A172 (cell line): ENCODE measurements at places on chromosomes 16 and 17. TPM values are rescaled to one million over a fixed set of nuclear protein-coding genes. Genes with fewer than 3 reads are reported as not detected.

DNA sequence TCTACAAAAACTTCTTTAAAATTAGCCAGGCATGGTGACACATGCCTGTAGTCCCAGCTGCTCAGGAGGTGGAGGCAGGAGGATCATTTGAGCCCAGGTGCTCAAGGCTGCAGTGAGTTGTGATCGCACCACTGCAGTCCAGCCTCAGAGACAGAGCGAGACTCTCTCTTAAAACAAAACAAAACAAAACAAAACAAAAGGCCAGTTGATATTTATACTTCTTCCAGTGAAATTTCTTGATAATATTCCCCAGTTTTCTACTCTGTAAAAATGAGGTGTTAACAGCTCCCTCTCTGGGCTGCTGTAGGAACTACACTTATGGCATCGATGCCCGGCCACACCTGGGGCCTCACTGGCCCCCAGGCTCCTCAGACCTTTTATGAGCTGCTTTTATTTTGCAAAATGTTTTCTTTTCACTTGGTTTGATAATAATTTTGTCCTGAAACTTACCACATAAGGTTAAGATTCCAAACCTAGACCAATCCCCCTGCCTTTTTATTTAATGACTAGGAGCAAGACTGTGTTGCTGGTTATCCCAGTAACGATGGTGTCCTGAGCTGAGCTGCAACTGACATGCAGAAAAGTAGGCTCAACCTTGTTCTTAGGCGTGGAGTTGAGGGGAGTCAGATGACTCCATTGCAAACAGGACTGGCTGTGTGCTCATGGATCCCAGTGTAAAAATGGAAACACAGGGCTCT is 17.6 kb downstream of the MAPK8IP3 start:
- DNase-seq, result peak; percentile 42

Gene MYL4
- not detected in 2 replicates for total RNA-seq

DNA sequence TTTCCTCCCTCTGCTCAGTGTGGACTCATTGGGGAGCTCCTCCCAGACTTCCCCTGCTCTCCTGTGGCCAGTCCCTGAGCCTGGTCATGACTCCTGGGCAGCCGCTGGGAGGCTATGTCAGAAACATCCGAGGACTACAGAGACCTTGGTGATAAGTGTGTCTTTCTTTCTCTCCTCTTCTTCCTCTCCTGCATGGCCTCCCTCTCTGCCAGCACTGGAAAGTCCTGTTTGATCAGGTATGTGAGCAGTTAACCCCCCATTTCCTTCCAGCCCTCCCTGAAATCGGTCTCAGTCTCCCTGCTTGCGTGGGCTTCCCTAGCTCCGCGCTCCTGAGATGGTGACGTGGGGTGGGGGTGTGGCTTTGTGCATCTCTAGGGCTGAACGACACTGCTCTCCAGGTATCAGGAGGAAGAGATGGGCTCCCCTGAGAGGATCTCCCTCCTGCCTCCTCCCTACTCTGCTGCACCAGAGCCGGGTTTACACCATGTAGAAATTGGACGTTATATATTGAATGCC is 2.1 kb downstream of the RHBDL3 start:
- no peak for DNase-seq

DNA sequence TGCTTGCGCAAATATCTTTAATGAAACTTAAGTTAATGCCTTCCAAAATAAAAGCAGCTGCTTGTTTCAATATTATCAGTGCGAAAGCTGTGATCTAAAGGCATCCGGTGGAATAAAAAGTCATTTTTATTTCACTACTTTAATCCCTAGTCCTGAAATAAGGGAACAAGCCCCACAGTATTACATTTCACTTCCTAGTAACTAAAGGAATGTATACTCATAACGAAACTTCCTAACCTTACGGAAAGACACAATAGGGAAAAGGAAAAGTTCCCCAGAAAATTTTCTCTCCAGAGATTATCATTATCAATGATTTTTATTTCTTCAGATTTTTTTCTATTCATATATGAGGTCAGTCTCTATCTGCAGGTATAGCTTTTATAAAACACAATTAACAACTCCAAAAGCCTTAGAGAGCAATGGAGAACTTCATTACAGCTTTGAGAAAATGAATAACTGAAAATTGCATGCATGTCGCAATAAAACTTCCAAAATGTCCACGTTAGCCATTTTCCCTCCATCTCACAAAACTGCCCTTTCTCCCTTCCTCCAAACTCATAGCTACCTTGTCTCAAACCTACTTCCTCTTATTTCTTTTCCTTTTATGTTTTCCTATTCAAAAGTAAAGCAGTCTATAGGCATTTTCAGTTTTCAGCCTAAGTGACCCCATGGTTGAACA is 154.3 kb upstream of the MED13 start:
- no peak for DNase-seq

GRCh38 chr16:4057439-4057877 is 58.8 kb downstream of the ADCY9 start:
- DNase-seq, result no peak

Gene SLC12A3
- not detected in 2 replicates for total RNA-seq

DNA sequence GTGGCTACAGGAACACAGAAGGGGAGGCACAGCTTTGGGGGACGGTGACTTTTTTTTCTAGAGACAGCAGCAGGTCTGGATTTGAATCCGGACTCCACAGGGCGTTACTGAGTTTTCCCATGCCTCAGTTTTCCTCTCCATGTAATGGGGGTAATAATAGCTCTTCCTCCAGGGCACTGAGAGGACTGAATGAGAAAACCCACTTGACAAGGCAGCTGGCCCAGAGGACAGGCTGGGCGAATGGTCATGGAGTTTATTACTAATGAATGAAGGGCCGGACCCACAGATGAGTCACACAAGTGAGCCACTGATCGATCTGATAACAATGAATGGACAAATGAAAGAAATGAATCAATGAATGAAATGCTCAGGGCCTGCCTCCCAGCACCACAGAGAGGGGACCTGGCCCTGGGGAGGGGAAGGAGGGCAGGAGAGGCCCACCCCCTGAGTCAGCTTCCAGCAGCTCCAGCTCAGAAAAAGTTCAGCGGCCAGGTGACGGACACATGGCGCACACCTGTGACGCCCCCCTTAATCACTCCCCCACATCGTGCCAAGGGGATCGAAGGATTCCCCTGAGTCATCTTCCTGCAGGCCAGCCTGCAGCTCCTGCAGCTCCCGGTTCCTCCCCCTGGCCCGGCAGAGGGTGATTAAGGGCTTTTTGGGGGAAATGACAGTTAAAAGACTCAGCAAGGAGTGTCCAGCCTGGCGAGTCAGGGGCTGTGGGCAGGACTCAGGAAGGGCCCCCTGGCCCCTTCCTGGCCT is 54.3 kb downstream of the SOCS1 start:
- peak; percentile 91 for DNase-seq

Gene SLC35G3
- total RNA-seq, result not detected in 2 replicates

Gene UBN1
- total RNA-seq, result 40.8 and 41.0 TPM in 2 replicates

Gene TNFRSF13B
- not detected in 2 replicates for total RNA-seq

Gene PITPNM3
- 9.8 and 13.0 TPM in 2 replicates for total RNA-seq

Gene BCAR1
- 85.8 and 106 TPM in 2 replicates for total RNA-seq

Gene NECAB2
- 2.2 and 8.5 TPM in 2 replicates for total RNA-seq

Gene CDRT15L2
- total RNA-seq, result not detected in 2 replicates

- DNase-seq, result no peak
Measured at GRCh38 chr17:55845385-55845784, 94.5 kb downstream of the PCTP start.

Gene NLE1
- 16.8 and 20.3 TPM in 2 replicates for total RNA-seq

- no peak for DNase-seq
Measured at GRCh38 chr17:74215342-74215727, 2.0 kb downstream of the TTYH2 start.
